ENCODE measurements at places on chromosomes 6 and 20.

- no peak for DNase-seq
Measured at GRCh38 chr6:37036146-37036545, 30.7 kb downstream of the FGD2 start.

DNA sequence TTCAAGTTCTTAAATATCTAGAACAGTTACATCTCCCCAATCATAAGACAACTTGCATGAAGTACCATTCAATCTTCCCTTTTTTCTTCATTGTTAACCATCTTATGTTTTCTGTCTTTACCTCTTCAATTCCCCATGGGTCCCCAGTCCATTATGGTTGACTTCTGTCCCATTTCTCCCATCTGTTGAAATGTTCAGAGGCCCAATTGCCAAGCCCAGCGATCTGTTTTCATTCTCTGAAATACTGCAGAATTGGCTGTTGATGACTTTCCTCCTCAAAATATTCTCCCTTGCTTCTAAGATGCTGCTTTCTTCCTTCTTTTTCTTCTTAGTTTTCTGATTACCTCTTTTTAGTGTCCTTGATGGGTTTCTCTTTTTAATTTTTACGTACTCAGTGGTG, 26.0 kb downstream of the DSTN start:
- DNase-seq = no peak

GRCh38 chr20:63471981-63472831, at the start of gene KCNQ2:
KCNQ2 (minus strand) TSS chr20:63472655; CDS start chr20:63472463, 192 bp downstream.
- DNase-seq = no peak

GRCh38 chr6:136991646-136992045, 53.1 kb downstream of the IL20RA start:
- no peak for DNase-seq

DNA sequence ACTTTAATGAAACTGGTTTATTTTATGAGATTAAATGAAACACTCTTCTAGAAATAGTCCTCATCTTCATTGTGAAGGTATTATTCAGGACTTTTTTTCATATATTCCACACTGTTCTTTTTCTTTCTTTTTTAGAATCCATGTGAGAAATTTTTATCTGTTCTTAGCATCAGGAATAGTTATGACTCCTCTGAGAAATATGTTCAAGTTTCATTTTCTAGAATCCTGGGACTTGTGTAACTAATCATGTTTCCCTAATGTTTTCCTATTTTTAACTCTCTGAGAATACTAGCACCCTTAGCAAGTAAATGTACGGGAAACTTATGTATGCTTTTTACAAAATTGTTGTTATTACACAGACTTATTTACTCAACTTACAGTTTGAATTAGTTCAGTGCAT, 407.8 kb downstream of the CBLN4 start:
- DNase-seq = no peak

DNA sequence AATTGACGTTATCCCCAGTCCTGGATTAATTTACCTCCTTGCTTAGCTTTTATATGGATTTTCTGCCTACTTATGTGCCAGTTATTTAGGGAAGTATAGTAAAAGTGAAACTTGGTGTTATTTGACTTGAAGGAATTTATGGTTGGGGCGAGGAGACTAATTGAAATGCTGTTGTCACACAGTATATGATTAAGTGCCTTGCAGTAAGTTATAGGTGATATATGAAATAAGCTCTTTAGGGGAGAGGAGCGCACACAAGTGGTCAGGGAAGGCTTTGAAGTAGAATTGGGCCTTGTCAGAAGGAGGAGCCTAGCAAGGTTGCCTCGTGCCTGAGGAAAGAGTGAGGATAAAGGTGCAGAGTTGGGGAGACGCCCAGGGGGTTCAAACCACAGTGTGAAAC, 20.5 kb downstream of the NCOA7 start:
- DNase-seq = no peak

GRCh38 chr6:158754738-158755137, 64.4 kb downstream of the EZR start:
- DNase-seq = no peak

DNA sequence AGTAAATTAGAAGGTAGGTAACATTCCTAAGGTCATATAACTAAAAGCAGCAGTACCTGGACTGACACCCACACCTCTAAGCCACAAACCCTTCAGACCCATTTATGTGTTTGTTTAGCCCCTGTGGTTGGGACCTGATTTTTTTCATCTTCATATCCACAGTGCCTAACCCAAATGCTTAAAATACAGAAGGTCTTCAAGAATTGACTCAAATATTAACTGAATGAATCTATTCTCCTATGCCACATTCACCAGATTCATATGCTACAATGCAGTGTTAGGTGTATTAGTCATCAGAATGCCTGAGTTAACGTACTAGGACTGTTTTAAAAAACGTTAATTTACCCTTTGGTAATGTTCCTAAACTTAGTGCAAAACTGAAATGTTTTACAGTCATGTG, 124.8 kb downstream of the AHI1 start:
- DNase-seq = no peak

- DNase-seq = peak; percentile 77
Measured at GRCh38 chr6:167826230-167826895, 348 bp upstream of the AFDN start.

DNA sequence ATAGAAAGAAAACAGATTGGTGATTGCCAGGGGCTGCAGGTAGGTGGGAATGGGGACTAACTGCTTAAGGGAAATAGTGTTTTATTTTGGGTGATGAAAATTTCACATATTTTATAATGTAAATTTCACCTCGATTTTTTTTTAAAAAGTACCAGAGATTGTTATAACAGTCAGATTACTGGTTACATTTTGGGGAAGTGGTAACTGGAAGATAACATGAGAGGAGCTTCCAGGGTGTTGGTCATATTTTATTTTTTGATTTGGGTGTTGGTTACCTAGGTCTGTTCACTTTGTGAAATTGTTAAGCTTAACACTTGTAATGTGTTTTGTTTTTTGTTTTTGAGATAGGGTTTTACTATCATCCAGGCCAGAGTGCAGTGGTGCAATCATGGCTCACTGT, 17.2 kb upstream of the CRIP3 start:
- no peak for DNase-seq

DNA sequence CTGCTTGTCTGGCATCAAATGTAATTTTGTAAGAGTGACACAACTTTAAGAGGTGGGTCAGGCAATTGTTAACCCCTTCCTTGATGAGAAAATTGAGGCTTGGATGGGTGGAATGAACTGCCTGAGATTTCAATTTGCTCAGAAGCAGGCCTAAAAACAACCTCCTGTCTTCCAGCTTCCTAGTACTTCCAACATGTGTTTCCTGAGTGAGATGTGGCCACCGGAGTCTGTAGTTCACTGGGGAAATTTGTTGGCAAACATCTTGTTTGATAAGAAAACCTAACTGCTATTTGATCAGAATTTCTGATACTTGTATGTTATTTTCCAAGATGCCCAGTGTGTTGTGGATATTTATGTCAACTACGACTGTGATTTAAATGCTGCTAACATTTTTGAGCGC, 51.3 kb downstream of the ARFGEF2 start:
- DNase-seq = no peak

GRCh38 chr6:42963179-42963854, 2.8 kb downstream of the GNMT start:
- DNase-seq = no peak

- DNase-seq = no peak
Measured at GRCh38 chr6:150018846-150019580, 6.3 kb downstream of the RAET1L start.

DNA sequence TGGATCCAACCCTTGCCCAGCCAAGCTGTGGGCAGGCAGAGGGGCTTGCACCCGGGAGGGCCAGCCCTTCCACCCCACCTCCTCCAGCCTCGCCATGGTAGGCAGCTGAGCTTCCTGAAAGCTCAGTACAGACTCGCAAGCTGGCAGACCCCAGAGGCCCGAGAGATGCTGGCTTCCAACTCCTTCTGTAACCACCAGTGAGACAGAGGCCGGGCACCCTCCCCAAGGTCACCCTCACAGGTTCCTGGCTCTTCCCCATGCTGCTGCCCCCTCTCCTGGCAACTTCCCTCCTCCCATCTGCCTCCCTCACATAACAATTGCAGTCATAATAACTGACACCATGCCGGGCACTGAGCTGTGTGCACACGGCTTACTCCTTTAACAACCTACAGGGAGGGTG, 26.2 kb upstream of the NOL4L start:
- DNase-seq = no peak

DNA sequence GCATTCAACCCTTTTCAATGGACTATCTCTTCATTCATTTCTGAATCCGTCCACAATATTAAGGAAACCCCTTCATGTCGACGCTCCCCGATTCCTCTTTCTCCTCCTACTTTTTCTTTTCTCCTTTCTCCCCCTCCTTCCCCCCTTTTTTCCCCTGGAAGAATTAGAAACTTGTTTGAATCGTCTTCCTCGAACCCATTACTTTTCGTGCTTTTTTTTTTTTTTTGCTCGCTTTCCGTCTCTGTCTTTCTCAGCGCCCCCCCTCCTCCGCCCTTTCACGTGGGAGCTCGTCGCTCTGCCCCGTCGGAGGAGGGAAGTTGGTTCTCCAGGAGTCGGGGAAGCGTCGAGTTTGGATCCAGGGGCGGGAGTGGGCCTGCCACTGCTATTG, 2.3 kb upstream of the NKX2-2 start:
- DNase-seq = no peak

GRCh38 chr6:28816909-28817807, 106.6 kb downstream of the TRIM27 start:
- no peak for DNase-seq

DNA sequence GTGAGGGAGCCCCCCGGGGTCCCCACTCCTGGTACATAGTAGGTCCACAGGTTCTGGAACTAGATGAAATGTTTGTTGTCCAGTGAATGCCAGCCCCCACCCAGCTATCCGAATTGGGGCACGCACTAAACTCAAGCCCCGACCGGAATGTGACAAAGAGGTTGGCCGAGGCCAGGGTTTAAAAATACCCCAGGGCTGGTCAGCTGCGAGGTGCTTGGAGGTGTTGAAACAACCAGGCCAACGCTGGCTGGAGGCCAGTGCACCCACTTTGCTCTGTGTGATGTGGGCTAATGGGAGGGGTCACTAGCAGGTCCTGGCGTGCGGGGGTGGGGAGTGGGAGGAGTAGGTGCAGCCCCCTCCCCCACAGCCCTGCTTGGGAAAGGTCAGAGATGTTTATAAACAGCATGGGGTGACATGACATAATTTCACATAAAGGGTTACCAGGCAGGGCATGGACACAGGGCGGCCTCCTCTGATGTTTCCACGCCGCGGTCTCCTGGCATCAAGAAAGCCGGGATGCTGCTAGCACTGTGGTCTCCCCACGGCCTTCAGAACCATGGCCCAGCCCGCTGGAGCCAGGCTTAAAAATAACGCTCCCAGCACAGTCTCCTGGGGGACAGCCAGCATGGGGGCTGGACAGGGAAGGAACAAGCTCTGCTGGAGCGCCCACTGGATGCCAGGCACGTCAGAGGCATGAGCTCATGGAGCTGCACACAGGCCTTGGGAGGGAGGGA, 111.2 kb upstream of the PTPN1 start:
- no peak for DNase-seq

DNA sequence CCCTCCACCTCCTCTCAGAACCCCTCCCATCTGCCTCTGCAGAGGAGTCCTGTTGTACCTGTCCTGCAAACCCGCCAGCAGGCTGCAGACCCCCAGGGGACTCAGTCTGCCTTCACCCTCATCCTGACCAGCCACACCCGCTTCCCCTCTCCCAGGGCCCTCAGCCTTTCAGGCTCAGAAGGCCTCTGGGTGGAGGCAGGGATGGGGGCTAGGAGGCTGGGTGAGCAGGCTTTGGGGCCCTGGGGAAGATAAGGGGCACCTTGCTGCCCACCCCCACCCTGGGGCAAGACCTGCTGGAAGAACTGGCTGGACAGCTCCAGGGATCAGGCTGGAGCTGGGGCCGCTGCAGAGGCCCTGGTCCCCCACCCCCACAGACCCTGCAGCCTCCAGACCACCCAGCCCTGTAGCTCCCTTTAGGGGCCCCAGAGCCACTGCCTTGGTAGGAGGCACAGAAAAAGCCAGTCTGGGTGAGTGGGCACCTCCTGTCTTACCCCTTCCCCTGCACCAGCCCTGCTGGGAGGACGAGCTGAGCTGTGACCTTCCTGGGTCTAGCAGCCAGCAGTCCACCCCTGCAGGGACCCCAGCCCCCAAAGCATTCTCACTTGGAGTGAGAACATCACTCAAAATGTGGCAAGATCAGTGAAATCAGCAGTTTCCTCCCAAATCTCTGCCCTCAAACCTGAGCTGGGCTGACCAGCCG, 5.2 kb downstream of the TEAD3 start:
- DNase-seq = no peak

GRCh38 chr6:142884214-142885035, 60.6 kb downstream of the HIVEP2 start:
- DNase-seq = no peak

GRCh38 chr6:19812512-19813119, 24.6 kb upstream of the ID4 start:
- no peak for DNase-seq

- no peak for DNase-seq
Measured at GRCh38 chr6:47134476-47135189, 92.5 kb upstream of the ADGRF1 start.

GRCh38 chr6:110340392-110340965, 17.7 kb downstream of the METTL24 start:
- DNase-seq = no peak

DNA sequence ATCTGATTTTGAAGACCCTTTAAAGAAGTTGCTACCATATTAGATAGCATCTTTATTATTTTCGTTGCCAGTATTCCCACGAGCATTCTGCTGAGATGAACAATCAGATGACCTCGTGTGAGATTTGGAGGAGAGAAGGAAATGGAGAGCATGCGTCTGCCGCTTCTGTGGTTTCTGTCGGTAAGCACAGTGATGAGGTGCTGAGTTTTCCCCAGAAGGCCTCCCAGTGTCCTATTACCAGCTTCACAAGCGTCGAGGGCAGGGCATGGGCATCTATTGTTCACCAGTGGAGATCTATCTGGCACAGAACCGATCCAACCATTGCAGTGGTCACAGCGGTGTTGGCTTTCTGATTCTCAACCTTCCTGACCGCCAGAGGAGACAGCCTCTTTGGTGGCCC, 29.4 kb downstream of the TRAF3IP2 start:
- DNase-seq = no peak

DNA sequence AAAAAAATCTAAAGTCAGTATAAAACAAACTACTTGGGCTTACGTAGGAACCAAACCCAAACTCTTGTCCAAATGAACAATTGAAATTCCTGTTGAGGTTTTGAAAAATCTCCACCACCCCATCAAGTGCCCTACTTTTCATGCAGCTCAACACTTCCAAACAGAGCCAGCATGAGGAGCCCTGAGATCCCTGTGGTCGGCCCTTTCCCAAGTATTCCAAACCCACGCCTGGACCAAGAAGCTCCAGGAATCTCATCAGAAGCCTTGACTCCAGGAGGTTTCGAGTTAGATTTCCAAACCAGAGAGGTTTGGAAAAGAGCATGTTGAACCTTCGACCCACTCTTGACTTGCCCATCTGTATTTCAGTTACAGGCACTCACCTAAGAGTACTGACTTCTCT, 179.3 kb downstream of the MTFR2 start:
- DNase-seq = no peak

DNA sequence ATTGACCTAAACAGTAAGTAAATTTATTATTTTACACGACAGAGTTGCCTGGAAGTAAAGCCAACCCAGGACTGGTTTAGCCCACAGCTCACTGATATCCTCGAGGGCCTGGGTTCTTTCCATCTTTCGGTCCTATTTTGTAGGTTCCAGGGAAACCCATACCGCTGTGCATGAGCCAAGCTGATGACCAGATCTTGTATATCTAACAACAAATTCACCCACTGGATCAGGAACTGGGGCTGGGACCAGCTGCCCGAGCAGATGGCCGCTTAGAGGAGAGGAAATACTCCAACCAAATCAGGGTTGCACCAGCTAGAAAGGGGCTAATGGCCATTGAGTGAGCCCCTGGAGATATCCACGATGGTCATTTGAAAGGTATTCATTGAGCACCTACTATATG, 139.2 kb downstream of the BACH2 start:
- DNase-seq = no peak
